ENCODE measurements at places on chromosomes 2 and 18.

DNA sequence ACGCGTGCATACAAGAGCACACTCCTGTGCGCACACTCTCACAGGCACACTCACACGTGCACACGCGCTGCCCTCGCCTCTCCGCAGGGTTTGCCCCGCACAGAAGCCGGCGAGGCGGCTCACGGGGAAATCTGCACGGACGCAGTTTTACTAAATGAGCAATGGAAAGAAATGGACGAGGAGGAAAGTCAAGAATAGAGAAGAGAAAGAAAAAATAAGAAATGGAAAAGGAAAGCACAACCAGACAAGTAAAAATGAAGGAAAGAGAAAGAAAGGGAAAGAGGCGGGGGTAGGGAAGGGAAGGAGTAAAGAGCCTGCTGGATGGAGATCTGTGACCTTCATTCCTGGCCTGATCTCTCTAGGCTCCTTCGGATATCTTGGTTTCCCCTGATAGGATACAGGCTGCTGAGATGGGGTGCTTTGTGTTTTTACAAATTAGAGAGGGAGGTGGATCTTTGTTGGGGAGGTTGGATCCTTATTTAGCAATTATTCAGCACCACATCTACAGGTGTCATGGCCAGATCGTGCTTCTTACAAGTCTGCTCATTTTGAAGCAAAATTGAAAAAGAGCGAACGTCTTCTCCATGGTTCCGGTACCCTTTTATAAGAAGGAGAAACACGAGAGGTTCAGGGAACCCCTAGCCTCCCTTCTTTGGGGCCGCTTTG lies 693 bp upstream of the LRP2 start:
- DNase-seq = no peak

DNA sequence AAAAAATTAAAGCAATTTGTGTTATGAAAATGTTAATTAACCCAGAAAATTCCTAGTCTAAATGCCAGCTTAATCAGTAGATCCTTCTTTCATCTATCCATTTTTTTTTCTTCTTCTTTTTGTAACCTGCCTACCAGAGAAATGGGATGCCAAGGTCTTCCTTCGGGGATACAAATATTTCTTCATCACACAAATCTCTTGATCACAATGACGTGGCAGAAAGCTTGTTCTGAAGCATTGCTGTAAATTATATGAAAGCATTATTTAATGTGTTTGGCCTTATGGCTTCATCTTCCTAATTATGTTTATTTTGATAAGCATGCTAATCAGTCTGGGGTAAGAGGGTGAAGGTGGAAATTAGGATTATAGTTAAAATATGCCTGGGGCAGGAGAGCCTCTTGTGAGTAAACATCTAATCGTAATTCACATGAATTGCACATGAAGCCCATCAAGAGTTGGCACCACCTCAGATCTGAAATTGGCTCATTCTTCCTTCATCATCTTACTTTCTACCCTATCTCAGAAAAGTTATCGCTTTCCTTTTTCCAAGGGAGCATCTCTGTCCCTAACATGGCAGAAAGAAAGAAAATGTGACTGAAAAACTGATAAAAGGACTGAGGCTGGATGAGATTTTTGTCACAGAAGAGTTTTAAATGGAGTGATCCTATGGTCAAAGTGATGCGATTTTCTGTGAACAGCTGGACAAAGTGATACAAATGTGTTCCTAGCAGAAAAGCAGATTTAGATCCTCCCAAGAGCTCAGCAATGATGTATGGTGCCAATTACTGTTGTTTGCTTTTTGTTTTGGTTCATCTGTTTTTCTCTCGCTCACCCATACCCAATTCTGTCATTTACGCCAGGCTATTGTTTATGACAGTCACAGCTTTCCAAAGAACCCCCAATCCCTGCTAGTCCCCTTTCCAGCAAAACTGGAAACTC lies 76.9 kb upstream of the PMAIP1 start:
- no peak for DNase-seq

DNA sequence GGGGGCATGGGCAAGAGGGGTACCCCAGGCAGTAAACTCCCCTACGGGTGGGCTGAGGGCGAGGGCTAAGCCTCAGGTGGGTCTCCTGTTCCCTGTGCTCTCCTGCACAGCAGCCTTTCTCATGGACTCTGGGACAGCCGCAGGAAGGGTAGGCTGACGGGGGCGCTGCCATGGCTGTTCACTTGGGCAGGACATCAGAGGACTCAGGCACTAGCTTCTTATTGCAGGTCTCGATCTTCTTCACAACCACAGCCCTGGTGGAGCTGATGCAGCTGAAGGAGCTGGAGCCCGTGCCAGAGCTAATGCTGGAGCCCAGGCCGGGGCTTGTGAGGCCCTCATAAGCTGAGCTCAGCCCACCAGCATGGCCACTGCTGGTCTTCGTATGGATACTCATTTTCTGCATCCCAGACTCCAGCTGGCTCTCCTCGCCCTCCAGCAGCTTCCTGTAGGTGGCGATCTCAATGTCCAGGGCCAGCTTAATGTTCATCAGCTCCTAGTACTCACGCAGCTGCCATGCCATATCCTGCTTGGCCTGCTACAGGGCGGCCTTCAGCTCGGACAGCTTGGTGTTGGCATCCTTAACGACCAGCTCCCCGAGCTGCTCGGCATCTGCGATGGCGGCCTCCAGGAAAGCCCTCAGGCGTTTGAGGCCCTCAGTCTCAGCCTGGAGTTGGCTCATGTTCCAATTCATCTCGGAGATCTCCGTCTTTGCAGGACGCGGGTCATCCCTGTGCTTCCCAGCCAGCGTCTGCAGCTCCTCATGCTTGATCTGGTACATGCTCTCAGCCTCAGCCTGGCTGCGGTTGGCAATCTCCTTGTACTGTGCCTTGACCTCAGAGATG lies 359.8 kb upstream of the SETBP1 start:
- DNase-seq = no peak

DNA sequence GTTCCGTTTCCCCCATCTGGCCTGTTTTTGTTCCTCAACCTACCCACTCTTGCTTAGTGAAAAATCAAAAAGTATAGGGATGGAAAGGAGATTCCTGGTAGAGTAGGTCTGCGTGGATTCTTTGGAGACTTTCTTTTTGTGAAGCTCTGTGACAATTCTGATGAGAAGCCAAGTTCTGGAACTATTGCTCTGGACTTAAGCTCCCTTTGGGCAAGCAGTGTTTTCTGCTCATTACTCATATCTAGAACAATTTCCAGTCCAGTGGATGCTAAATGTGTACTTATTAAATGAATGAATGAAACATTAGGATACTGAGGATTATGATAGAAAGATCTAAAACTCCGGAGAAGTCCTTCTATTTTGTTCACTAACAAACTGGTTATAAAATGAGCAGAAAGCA lies 76.5 kb downstream of the SOCS6 start:
- DNase-seq = no peak

- DNase-seq = no peak
Observed at GRCh38 chr2:169579044-169579443, 5.1 kb upstream of the PPIG start.

- no peak for DNase-seq
Observed at GRCh38 chr18:2540575-2540974, 30.7 kb downstream of the METTL4 start.

DNA sequence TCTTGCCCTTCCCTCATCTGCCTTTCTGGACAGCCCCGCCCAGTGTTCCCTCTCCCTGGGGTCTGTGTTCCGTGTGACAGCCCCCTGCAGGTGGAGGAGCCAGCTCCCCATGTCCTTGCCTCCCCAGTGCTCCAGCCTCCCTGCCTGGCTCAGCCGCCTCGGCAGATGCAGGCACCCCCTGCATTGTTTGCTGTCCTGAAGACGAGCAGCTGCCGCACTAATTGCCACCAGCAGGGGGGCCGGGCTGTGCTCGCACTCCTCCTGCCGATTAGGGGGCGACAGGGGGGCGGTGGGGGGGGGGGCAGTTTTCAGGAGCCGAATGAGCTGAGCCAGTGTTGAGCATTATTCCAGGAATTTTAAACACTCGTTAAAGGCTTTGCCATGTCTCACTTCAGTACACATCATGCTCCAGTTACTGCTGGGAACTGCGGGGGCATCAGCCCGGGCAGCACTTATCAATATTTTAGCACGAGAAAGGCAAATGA lies 23.3 kb downstream of the SIX3 start:
- DNase-seq = no peak

GRCh38 chr18:28124131-28125029 lies 52.5 kb downstream of the CDH2 start:
- DNase-seq = no peak

DNA sequence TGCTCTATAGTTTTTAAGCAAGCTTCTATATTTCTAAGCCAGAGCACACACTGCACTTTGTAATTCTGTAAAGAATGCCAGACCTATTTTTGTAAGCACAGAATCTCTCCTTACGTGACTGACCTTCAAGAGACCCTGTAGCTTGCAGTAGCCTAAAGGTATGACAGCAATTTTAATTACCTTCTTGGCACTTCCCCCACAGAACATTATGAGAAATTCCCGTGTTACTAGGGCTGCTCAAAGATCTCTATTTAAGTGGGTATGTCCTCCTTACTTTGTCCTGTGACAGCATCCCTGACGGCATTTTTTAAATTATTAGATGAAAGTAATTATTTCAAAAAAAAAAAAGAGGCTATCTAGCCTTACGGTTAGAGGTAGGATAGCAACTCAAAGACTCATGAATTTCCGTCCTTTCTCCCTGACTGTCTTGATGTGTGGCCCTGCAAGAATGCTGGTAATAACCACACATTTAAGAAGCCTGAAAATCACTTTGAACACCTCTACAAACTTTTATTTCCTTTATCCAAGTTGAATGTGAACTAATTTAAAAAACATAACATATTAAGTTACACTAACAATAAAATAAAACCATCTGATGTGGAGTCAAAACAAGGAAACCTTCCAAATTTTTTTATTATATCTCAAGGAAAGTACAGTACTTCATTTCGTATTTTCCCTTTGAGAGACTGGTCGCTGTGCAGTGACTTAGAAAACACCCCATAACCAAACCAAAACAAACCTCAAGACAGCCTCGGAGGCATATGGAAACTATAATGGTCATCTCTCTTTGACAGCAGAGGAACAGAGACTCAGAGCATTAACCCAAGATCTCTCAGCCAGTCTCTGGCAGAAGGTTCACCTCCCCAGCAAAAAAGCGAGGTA lies 54.9 kb downstream of the THUMPD2 start:
- DNase-seq = no peak

DNA sequence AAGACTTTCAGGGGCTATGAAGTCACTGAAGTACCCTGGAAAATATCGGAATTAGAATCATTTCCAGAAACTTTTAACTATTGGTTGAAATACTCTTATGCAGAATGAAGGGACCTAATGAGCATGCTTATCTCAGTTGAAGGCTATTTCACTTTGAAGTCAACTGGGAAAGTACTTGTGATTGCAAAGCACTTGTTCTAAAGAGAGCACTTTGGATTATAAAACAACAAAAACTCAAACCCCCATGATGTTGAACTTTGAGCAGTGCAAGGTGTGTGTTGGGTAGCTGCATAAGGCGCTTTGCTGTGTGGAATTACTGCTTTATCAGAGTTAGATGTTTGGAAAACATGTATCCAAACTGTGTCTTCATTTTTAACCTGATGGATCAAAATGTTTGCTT lies 12.0 kb upstream of the MGAT5 start:
- no peak for DNase-seq

DNA sequence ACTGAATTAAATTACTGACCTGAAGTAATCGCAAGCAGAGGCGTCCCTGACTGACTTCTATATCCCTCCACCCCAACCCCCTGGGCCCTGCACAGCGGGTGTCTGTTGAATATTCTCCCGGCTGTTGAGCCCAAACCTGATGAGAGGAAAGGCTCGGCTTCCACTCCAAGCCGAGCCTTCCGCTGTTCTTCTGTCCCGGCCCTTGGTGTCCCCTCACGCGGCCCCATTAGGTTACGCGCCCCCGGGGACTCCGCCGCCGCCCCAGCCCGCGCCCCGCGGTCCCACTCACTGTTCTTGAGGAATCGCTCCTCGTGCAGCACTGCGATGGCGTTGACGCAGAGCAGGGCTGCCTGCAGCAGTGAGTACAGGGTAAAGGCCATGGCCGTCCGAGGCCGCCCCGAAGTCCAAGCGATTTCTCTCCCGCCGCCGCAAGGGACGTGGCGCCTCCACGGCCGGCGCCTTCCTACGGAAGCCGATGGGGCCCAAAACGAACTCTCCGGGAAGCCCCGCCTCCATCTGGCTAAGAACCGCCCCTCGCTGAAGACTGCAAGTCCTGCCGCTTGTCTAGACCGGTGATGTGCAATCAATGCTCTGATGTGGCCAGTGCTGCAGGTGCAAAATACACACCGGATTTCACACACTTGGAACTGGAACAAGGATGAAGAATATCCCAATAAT lies at the start of gene IER3IP1:
Gene IER3IP1, minus strand, starts transcription at position 467 of the 678 bp plus-strand sequence. Its CDS starts 87 bp downstream, at position 380.
- peak; percentile 92 for DNase-seq

DNA sequence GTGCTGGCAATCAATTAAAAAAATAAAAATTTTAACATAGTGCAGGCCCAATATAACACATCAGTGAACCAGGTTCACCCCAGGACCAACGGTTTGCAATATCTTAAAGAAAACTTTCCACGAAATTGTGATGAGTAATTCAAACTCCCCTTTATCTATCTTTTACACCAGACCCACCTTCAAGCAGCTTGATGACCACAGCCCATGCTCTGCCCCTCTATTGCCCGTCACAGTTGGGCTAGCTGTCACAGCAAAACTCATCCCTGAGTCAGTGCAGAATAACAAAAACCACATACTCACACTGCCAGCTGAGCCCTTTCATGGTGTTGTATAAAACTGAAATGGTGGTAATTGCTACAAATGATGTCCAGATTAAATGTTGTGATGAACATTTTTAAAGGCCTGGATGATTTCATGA lies 112.5 kb upstream of the CREB1 start:
- DNase-seq = no peak

DNA sequence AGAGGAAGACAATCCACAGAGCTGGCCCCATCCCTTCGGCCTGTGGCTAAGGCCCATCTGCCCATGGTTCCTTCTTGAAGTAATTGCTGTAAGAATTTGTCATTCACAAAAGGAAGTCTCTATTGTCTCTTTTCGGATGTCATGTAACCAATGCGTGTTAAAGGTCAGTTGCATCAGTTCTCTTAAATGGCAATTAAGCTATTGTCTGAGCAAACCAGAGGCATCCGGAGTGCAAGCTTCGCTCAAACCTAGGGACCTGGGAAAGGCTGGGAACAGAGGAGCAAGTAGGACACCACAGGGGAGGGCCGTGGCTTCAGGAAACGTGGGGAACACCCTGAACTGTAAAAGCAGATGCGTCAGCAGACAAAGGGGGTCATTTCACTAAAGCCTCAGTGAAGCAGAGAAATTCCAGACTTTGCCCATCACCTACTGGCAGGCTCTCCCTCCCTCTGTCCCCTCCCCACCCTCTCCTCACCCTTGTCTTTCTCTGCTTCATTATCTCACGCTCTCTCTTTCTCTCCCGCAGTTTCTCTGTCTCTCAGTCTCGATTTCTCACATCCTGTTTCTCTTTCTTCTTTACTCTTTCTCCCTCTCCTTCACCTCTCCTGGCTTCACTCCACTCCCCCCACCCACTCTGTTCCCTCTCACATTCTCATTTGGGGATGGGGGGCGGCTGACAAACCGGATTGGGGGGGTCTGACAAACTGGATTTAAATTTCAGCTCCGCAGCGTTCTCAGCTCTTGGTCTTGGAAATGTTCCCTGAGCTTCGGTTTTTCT lies 204.6 kb upstream of the TNP1 start:
- no peak for DNase-seq

- no peak for DNase-seq
Observed at GRCh38 chr2:74653589-74653984, 460 bp upstream of the SEMA4F start.
